ENCODE measurements at places on chromosomes 12 and 14. TPM values are rescaled to one million over a fixed set of nuclear protein-coding genes. Genes with fewer than 3 reads are reported as not detected.

GRCh38 chr14:36394593-36394992 lies 74.2 kb upstream of the MBIP start:
- H3K27ac ChIP-seq, result no peak overlapping the region
- no peaks in the 10 kb centered on the region for H3K36me3 ChIP-seq
- no peaks in the 10 kb centered on the region for H3K4me1 ChIP-seq
- no peak for DNase-seq

DNA sequence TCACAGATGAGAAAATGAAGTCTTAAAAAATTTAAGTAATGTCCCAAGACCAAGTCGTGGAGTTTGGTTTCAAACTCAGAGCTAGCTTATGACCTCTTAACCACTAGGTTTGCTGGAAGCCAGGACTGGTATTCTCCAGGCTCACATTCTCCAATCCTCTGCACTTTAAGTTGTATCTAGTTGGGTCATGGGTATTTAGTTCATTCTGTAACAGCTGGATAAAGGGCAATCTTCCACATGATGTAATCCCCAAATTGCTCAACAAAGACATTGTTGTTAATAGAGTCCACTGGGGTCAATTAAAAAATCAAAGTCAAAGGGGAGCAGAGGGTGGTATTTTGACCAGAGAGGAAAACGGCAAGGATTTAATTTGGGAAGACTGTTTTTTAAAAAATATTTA lies 17.8 kb upstream of the GAS2L3 start:
- no peaks in the 10 kb centered on the region for H3K27me3 ChIP-seq
- H3K4me1 ChIP-seq, result peaks cover 3% of the 10 kb centered on the region
- DNase-seq, result no peak
- no peaks in the 10 kb centered on the region for H3K36me3 ChIP-seq
- no peak overlapping the region for H3K4me3 ChIP-seq

DNA sequence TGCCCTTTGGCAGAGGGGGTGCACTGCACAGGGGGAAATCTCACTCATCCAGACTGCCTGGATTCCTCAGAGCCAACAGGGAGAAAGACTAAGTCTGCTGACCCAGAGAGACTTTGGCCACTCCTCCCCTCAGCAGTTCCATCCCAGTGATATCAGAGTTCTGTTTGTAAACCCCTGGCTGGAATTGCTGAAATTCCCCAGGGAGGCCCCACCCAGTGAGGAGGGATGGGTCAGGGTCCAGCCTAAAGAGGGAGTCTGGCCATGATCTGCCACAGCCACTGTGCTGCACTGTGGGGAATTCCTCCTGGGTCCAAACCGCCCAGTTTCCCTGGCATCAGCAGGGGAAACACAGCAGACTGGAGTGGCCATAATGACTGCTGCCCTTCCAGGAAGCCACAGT lies 54.9 kb upstream of the USP15 start:
- peaks cover 7% of the 10 kb centered on the region for H3K4me1 ChIP-seq
- peak; percentile 59 for DNase-seq
- no peak overlapping the region for H3K4me3 ChIP-seq
- H3K27me3 ChIP-seq, result no peaks in the 10 kb centered on the region
- no peaks in the 10 kb centered on the region for H3K36me3 ChIP-seq

DNA sequence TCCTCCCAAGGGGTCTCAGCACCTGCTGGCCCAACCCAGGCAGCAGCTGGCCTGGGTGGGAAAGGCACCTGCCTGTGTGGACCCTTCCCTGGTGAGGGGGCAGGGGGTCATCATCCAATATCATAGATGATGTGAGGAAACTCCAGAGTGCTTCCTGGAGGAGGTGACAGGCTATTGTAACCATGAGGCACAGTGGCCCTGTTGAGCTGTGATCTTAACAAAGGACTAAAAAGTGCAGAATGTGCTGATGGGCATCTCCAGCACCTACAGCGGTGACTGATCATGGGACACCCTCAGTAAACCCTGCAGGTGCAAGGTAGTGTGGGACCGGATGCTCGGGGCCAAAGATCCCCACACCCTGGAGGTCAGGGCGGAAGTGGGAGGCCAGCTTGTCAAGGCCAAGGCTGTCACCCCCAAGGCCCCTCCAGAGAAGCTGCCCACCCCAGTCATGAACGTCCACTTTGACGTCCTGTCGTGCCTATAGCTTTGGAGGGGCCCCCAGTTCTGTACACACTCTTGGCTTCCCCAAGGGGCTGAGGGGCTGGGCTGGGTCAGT lies 7.5 kb downstream of the MMP17 start:
- H3K4me3 ChIP-seq, result no peak overlapping the region
- H3K27me3 ChIP-seq, result peaks cover 8% of the 10 kb centered on the region
- no peak for DNase-seq
- no peak overlapping the region for H3K27ac ChIP-seq

DNA sequence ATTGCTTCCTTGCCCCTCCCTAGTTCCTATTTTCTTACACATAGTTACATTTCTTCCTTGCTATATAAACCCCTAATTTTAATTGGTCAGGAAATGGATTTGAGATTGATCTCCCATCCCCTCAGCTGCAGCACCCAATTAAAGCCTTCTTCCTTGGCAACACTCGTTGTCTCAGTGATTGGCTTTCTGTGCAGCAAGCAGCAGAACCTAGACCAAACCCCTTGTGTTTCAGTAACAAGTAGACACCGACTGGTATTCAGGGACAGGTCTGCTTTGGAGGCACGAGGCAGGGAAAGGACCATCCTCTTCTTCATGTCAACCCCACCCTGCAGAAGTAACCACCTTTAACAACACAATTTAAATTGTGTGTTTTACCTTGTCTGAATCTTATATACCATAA lies 152.6 kb downstream of the RPAP3 start:
- H3K27ac ChIP-seq, result no peak overlapping the region
- no peak for DNase-seq
- H3K4me1 ChIP-seq, result no peaks in the 10 kb centered on the region

GRCh38 chr14:96177766-96178375 lies 26.8 kb upstream of the BDKRB2 start:
- no peaks in the 10 kb centered on the region for H3K27me3 ChIP-seq
- H3K4me1 ChIP-seq, result no peaks in the 10 kb centered on the region
- no peak for DNase-seq
- H3K36me3 ChIP-seq, result no peaks in the 10 kb centered on the region
- no peak overlapping the region for H3K4me3 ChIP-seq
- H3K27ac ChIP-seq, result no peak overlapping the region

- peak overlapping the region; percentile 37 for H3K27ac ChIP-seq
- no peaks in the 10 kb centered on the region for H3K27me3 ChIP-seq
Observed at GRCh38 chr14:81276073-81277069, 55.6 kb upstream of the GTF2A1 start.

- no peak for DNase-seq
- H3K27me3 ChIP-seq, result no peaks in the 10 kb centered on the region
- H3K36me3 ChIP-seq, result no peaks in the 10 kb centered on the region
- H3K27ac ChIP-seq, result no peak overlapping the region
- no peaks in the 10 kb centered on the region for H3K4me1 ChIP-seq
Observed at GRCh38 chr14:88937706-88938105, 113.3 kb downstream of the TTC8 start.

DNA sequence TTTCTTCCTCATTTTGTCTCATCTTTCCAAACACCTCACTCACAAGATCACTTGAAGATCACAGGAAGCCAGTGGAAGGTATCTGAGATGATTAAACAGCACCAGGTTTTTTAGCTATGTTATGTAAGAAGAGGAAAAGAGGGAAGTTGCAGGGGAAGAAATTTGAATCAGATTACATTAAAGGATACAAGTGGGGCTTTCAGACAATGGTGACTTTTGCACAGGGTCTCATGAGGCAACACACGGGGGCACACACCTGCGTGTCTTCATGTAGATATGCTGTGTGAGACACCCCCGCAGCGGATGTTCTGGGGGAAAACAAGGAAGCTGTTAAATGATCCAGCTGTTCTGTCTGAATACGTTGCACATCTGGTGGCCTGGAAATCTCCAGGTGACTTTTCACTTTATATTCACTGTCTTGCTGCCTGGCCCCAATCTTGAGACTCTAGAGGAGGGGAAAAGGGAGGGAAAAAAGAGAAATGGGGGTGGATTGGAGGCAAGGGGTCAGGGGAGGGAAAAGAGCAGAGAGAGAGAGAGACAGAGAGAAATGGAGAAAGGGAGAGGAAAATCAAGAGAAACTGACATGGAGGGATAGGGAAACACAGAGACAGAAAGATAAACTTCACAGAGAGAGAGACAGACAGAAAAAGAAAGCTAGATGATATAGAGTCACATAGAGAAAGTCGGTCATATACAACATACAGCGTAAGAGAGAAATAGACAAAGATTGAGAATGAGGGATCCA lies 36.3 kb upstream of the PPP1CC start:
- H3K27ac ChIP-seq, result no peak overlapping the region
- peaks cover 32% of the 10 kb centered on the region for H3K27me3 ChIP-seq
- DNase-seq, result no peak
- no peaks in the 10 kb centered on the region for H3K4me1 ChIP-seq
- H3K4me3 ChIP-seq, result no peak overlapping the region
- H3K36me3 ChIP-seq, result no peaks in the 10 kb centered on the region

DNA sequence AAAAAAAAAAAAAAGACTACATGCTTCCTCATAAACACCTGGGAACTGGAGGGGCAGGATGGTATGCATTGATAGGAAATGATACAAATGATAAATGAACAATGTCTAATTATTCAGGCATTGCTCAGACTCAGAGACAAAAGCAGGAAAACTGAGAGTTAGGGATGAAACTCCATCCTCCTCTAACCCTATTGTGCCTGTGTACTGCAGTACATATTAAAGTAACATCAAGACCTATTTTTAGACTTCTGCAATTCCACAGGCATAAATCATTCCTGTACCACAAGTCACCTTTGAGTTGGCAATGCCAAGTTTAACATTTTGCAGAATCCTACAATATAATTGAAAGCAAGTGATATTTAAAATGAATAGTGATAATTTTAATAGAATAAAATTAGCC lies 156.5 kb upstream of the USP15 start:
- H3K27ac ChIP-seq, result no peak overlapping the region
- DNase-seq, result no peak
- H3K36me3 ChIP-seq, result no peaks in the 10 kb centered on the region

- DNase-seq, result no peak
- H3K36me3 ChIP-seq, result no peaks in the 10 kb centered on the region
- H3K27ac ChIP-seq, result no peak overlapping the region
- no peak overlapping the region for H3K4me3 ChIP-seq
- no peaks in the 10 kb centered on the region for H3K27me3 ChIP-seq
Observed at GRCh38 chr12:24087294-24087693, 137.8 kb upstream of the SOX5 start.

- H3K4me1 ChIP-seq, result no peaks in the 10 kb centered on the region
- no peak overlapping the region for H3K27ac ChIP-seq
- peak; percentile 22 for DNase-seq
- H3K36me3 ChIP-seq, result no peaks in the 10 kb centered on the region
- no peaks in the 10 kb centered on the region for H3K27me3 ChIP-seq
Observed at GRCh38 chr12:119432949-119433348, 98.4 kb downstream of the CCDC60 start.

GRCh38 chr14:95147597-95147996 lies 9.7 kb downstream of the DICER1 start:
- DNase-seq, result no peak
- peaks cover 7% of the 10 kb centered on the region for H3K36me3 ChIP-seq
- no peak overlapping the region for H3K27ac ChIP-seq
- H3K4me1 ChIP-seq, result peaks cover 12% of the 10 kb centered on the region
- no peak overlapping the region for H3K4me3 ChIP-seq

DNA sequence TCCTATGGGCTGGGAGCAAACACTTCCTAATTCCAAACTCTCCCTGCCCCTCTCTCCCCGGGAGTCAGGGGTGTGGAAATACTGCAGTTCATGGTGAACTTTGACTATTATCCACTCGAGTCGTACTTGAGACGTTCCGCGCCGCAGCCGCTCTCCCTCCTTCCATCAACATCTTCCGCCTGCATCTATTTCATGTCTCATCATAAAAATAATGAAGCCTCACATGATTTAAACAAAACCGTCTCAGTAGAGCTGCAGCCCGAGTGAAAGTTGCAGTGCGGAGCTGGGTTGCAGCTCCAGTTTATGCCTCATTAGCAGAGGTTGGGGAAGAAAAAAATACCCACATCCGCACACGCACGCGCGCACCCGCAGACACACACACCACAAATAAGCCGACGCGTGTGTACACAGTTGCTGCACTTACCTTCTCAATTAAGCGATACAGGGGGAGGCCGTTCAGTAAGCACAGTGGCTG lies 283 bp downstream of the LMO3 start:
- peaks cover 81% of the 10 kb centered on the region for H3K27me3 ChIP-seq
- peak; percentile 57 for DNase-seq
- peaks cover 5% of the 10 kb centered on the region for H3K4me1 ChIP-seq
- H3K27ac ChIP-seq, result peak overlapping the region; percentile 27

- H3K4me1 ChIP-seq, result no peaks in the 10 kb centered on the region
- H3K27ac ChIP-seq, result no peak overlapping the region
- no peak for DNase-seq
- H3K4me3 ChIP-seq, result peak overlapping the region; percentile 77
- no peaks in the 10 kb centered on the region for H3K27me3 ChIP-seq
Observed at GRCh38 chr12:30796313-30796780, 41.6 kb upstream of the CAPRIN2 start.

- no peaks in the 10 kb centered on the region for H3K4me1 ChIP-seq
- no peak overlapping the region for H3K4me3 ChIP-seq
- H3K27ac ChIP-seq, result no peak overlapping the region
Observed at GRCh38 chr12:85662207-85662602, 174.0 kb downstream of the RASSF9 start.

- DNase-seq, result peak; percentile 94
- no peaks in the 10 kb centered on the region for H3K27me3 ChIP-seq
- H3K4me3 ChIP-seq, result peak within 1 kb of the TSS; percentile 98
Observed at GRCh38 chr12:106138633-106139421, at the start of gene NUAK1. NUAK1 (minus strand) TSS chr12:106138954; CDS start chr12:106138653, 301 bp downstream.

GRCh38 chr12:60308366-60308991 lies 712.6 kb downstream of the SLC16A7 start:
- H3K4me1 ChIP-seq, result no peaks in the 10 kb centered on the region
- no peak overlapping the region for H3K4me3 ChIP-seq
- no peak overlapping the region for H3K27ac ChIP-seq
- no peak for DNase-seq
- no peaks in the 10 kb centered on the region for H3K27me3 ChIP-seq

- peaks cover 20% of the 10 kb centered on the region for H3K27me3 ChIP-seq
- peaks cover 7% of the 10 kb centered on the region for H3K36me3 ChIP-seq
- H3K27ac ChIP-seq, result no peak overlapping the region
Observed at GRCh38 chr12:122880668-122881067, 15.3 kb downstream of the VPS37B start.

DNA sequence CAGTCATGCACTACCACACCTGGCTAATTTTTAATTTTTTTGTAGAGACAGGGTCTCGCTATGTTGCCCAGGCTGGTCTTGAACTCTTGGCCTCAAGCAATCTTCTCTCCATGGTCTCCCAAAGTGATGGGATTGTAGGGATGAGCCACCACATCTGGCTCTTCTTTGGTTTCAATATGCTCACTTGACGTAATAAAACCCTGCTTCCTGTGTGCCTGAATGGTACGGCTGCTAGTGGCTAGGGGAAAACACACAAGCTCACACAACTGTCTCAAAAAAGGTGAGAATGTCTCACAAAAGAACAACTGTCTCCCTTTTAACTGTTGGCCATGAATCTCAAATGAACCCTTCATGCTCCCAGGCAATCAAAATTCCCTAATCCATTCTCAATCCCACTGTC lies 15.0 kb downstream of the C1S start:
- peaks cover 5% of the 10 kb centered on the region for H3K4me1 ChIP-seq
- no peaks in the 10 kb centered on the region for H3K27me3 ChIP-seq
- H3K4me3 ChIP-seq, result no peak overlapping the region
- H3K36me3 ChIP-seq, result no peaks in the 10 kb centered on the region
- H3K27ac ChIP-seq, result no peak overlapping the region

The PLEKHH1 gene
- total RNA-seq, result 52.6 TPM

The INHBC gene
- not detected for total RNA-seq

All from endodermal cell (in vitro differentiated cells).